Activated CD8-positive, alpha-beta T cell treated with anti-CD3 and anti-CD28 coated beads for 36 hours (primary cell): ENCODE measurements at places on chromosomes 2 and 18.

- peaks cover 3% of the 10 kb centered on the region for H3K4me1 ChIP-seq
- DNase-seq = no peak
- no peak overlapping the region for H3K27ac ChIP-seq
- peaks cover 44% of the 10 kb centered on the region for H3K27me3 ChIP-seq
Measured at GRCh38 chr18:31041271-31042083, 1.1 kb downstream of the DSC3 start.

- DNase-seq = no peak
- peaks cover 26% of the 10 kb centered on the region for H3K4me1 ChIP-seq
- no peak overlapping the region for H3K27ac ChIP-seq
- no peak overlapping the region for H3K4me3 ChIP-seq
Measured at GRCh38 chr18:46337271-46337670, 233.1 kb downstream of the HAUS1 start.

DNA sequence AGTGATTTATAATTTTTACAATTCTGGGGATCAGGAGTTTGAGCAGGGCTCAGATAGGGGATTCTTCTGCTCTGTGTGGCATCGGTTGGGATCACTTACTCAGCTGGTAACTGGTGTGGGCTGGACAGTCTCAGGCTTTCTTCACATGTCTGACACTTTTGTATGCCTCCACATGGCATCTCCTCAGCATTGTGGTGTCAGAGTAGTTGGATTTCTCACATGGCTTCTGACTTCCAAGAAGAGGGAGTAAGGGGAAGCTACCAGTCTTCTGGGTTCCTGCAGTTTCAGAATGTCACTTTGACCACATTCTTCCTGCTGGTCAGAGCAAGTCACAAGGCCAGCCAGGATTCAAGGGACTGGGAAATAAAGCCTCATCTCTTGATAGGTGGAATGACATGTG, 55.6 kb downstream of the NCOA1 start:
- H3K27ac ChIP-seq = no peak overlapping the region
- H3K4me1 ChIP-seq = peaks cover 35% of the 10 kb centered on the region
- no peaks in the 10 kb centered on the region for H3K27me3 ChIP-seq

- peaks cover 75% of the 10 kb centered on the region for H3K36me3 ChIP-seq
- H3K27me3 ChIP-seq = no peaks in the 10 kb centered on the region
- H3K27ac ChIP-seq = peak overlapping the region; percentile 66
Measured at GRCh38 chr2:113184531-113185230, 10.9 kb downstream of the PSD4 start.

- no peak overlapping the region for H3K27ac ChIP-seq
- H3K4me3 ChIP-seq = no peak overlapping the region
- H3K36me3 ChIP-seq = peaks cover 30% of the 10 kb centered on the region
- no peak for DNase-seq
- no peaks in the 10 kb centered on the region for H3K27me3 ChIP-seq
Measured at GRCh38 chr2:195683174-195683573, 26.1 kb downstream of the SLC39A10 start.

DNA sequence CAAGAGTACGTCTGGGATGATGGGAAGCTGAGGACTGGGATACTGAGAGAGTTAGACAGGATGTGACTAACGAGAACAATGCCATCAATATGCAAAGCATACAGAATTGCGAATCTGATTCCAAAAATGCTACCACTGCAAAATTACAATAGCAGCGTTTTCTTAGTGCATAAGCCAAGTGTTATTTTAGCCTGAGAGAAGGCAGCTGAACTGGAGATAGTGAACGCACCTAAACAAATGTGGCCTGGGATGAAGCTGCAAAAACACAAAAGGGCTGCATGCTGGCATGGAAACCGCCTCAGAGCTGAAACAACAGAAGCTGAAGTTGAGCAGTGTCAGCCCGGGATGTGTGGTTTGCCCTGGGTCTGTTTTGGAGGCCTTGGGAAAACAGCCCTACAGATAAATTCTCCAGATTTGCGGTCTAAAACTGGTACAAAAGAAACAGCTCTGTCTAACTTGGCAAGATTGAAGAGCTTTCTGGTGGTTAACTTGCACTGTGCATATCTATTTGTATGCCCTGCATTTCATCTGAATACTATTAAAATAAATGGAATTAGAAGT, 45.5 kb downstream of the LYPD6 start:
- no peak overlapping the region for H3K4me3 ChIP-seq
- peaks cover 4% of the 10 kb centered on the region for H3K27me3 ChIP-seq
- H3K4me1 ChIP-seq = no peaks in the 10 kb centered on the region
